Dorsolateral prefrontal cortex (tissue), 122 donors: ENCODE measurements at places on chromosomes 3 and 15. TPM values are rescaled to one million over a fixed set of nuclear protein-coding genes. Genes with fewer than 3 reads are reported as not detected.
A peak's percentile ranks its signal among the peaks of the same experiment; 100 is the strongest.

- DNase-seq, result no peak
Measured at GRCh38 chr15:35777061-35777460, 231.1 kb upstream of the DPH6 start.

Gene CCR8
- total RNA-seq, result not detected

- DNase-seq, result no peak
Measured at GRCh38 chr15:93020976-93021772, 67.8 kb downstream of the RGMA start.

GRCh38 chr3:140377644-140378043, 300.2 kb upstream of the TRIM42 start:
- no peak for DNase-seq

GRCh38 chr3:45367453-45367871, 20.9 kb upstream of the LARS2 start:
- DNase-seq, result no peak

DNA sequence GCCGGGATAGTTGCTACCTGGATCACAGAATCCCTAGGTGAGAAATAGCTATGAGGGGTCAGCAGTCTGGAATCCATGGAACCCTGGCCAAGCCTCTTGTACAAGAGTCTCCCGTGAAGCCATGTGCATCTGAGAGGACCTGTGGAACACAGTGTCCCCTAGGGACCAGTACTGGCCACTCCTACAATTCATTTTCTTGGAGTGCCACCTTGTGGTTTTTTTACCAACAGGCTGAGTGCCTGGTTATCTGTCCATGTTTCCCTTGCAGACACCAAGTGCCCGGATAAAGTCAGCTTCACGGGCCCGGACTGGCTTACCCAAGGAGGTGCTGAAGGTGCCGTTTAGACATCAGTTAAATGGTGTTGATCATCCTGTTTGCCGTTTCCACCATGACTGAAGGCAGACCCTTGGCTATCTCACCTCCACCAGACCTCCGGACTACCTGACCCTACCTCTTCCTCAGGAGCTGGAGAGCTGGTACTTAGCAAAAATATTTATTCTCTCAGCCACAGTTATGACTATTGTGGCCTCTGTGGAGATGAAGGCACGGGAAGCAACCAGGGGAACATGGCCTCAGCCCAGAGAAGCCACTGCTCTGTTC, 93.9 kb downstream of the RBPMS2 start:
- peak; percentile 60 for DNase-seq

GRCh38 chr15:91258415-91258759, 158.3 kb downstream of the SV2B start:
- no peak for DNase-seq

Gene CAMK2N2
- total RNA-seq, result 76.7 TPM

Gene SYNPR
- total RNA-seq, result 92.6 TPM

Gene CRYGS
- total RNA-seq, result 5.6 TPM

- DNase-seq, result no peak
Measured at GRCh38 chr15:66515901-66516322, 10.8 kb downstream of the ZWILCH start.

GRCh38 chr3:172449466-172450149, 1.4 kb upstream of the GHSR start:
- no peak for DNase-seq

DNA sequence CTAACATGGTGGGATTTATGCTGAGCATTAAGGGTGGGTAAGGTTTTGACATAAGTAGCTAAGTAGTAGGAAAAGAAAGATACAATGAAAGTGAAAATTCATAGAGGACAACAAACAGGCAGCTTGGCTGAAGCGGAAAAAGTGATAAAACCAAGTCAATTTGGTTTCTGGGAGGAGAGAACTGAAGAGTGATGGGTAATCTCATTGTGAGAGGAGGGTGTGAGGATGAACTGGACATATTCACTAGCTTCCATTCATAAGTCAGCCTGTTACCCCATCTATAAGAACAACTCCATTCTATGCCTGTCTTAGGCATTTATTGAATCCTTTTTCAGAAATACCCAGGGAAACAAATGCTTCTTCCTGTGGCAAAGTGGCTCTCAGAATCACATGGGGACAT, 67.1 kb upstream of the BBX start:
- no peak for DNase-seq

- DNase-seq, result no peak
Measured at GRCh38 chr3:157160658-157161424, 894 bp upstream of the CCNL1 start.

GRCh38 chr15:96619174-96619573, 288.7 kb downstream of the NR2F2 start:
- DNase-seq, result no peak

Gene GP5
- 0.32 TPM for total RNA-seq

- no peak for DNase-seq
Measured at GRCh38 chr3:71726146-71726545, 944 bp upstream of the EIF4E3 start.

- no peak for DNase-seq
Measured at GRCh38 chr3:192229866-192230265, 497.5 kb downstream of the FGF12 start.

DNA sequence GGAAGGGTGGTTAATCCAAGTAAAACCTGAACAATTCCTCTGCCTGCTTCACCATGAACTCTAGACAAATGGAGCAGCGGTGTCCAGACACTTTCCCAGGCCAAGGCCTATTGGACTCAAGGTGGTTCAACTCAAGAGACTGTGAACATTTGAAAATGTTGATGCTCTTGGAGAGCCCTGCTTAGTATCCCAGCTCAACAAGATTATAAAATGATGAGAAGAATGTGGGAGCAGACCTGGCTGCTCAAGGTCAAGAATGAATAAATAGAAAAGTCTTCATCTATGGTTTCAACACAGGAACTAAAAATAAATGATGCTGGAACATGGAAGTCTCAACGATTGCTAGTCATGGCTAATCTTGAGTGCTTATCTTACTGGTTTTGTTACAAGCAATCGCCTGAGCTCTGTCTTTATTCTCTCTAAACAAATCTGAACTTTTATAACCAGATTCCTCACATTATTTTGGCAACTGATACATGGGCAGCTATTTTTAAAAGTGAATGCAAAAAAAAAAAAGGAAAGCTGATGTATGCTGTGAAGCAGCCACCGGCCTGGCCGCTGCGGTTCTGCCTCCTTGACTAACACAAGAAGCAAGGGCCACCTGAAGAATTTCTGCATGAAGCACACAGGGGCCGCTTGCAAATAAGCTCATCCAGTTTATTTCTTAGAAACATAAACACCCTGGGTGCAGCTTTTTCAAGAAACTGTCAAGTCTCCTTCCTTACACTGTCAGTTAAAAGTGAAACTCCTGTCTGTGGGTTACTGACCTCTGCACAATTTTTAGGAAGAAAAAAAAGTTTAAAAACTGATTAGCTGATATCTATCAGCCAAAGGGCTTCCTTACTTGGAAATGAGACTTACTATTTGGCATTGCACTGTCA, 120.1 kb upstream of the ARHGEF3 start:
- no peak for DNase-seq

DNA sequence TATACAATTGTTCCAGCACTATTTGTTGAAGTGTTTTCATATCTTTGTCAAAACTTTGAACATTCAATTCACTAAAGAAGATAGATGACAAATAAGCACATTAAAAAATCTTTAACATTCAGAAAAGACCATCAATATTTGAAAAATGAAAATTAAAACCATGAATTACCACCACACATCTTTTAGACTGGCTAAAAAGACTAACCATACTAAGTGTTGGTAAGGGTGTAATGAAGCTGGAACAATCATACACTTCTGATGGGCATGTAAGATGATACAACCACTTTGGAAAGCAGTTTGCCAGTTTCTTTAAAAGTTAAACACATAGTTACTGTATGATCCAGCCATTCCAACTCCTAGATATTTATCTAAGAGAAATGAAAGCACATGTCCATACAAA, 33.7 kb downstream of the LARP6 start:
- no peak for DNase-seq

DNA sequence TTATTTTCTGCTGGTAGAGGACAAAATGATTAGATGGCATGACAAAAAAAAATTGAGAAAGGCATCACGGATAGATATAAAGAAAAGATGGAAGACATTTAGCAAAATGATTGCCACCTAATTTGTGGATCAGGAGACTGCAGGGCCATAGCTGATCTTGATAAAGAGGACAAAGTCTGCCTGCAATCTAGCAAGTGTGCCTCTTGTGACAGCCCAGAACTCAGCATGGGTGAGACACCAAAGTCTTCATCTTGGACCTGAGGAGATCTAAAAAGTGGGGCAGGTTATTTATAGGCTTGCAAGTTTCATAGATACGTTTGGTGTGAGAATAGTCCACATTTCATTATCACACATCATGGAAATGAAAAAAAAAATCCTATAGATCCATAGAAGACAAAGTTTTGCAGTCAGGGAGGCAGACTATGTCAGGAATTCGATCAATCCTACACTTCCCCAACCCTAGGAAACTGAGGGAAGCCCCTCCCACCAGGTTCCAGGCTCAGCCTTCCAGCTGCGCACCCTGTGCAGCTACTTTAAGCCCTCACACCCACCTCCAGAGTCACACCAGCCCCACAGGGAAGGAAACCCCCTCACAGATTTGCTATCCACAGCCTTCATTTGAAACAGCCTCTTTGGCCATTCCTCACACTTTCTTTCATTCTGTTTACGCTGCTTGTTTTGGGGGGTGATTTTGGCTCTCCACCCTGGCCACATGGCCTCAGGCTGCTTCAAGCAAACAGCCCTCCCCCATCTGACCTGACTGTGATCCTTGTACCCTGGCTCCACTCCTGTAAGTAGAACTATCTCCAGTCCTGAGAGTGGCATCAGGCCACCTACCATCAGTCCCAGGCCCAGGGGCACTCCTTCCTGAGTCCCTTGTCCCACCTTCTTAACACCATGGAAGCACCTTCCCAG, 28.1 kb upstream of the KLHL6 start:
- DNase-seq, result no peak

- no peak for DNase-seq
Measured at GRCh38 chr15:59924812-59925522, 79.1 kb upstream of the FOXB1 start.

DNA sequence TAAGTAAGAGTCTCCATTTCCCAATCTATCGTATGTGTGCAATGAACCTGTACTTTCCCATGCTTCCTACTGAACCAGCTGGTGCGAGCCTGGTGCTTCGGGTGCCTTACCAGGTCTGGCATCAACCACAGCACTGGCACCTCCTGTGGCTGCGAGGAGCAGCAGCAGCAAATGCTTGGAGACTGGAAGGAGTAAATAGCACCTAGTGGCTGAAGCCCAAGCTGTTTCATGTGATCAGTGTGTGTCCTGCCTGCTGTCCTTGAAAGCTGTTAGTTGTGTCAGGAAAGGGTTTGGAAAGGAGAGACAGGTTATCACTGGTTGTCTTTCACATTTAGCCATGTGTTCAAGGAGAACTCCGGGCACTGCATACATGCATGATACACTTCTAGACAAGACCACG, 31.8 kb downstream of the PCOLCE2 start:
- DNase-seq, result peak; percentile 65

DNA sequence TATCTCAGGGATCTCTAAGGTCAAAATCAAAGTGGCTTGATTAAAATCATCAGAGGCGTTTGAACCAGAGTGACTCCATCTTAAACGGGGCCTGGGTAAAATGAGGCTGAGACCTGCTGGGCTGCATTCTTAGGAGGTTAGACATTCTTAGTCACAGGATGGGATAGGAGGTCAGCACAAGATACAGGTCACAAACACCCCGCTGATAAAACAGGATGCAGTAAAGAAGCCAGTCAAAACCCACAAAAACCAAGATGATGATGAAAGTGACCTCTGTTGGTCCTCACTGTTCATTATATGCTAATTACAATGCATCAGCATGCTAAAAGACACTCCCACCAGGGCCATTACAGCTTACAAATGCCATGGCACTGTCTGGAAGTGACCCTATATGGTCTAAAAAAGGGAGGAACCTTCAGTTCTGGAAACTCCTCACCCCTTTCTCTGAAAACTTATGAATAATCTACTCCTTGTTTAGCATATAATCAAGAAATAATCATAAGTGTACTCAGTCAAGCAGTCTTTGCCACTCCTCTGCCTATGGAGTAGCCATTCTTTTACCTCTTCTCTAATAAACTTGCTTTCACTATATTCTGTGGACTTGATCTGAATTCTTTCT, 143.3 kb upstream of the SLCO3A1 start:
- no peak for DNase-seq

- DNase-seq, result no peak
Measured at GRCh38 chr3:7000501-7000900, 139.6 kb downstream of the GRM7 start.

- DNase-seq, result no peak
Measured at GRCh38 chr3:190911382-190911781, 48.9 kb upstream of the GMNC start.

GRCh38 chr3:160139291-160139690, 85.9 kb upstream of the C3orf80 start:
- no peak for DNase-seq

DNA sequence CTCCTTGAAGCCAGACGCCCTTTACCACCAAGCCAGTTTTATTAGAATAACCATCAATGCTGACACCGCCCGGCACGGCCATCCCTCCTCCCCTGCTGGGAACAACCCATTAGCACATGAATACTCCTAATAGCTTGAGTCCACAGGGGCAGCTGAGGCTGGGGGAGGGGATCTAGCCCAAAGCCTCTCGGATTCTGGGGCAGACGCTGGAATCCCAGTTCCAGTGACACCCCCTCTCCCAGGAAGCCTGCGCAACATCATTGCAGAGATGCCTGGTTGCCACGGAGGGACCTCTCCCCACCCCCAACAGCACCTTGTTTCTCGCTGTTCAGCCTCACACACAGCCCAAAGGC, 1.2 kb upstream of the LINGO1 start:
- DNase-seq, result no peak

Gene MTFMT
- 10.4 TPM for total RNA-seq

DNA sequence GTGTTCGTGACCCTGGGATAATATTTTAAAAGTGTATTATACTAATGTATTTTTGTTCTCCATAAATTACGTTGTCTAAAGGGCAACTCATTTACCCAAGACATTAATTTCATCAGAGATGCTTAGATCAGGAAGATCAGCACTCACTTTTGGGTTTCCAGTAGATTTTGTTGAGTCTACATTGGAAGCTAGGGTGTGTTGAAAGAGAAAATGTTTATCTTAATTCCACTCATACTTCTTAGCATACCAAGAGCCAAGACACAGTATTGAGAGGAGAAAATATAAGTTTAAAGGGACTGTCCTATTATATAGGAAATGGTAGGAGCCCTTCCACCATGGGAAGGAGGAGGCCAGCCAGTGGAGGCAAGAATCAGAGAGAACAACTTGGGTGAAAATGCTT, 412.9 kb upstream of the RGMA start:
- no peak for DNase-seq
